Urinary bladder (tissue), 4 donors: ENCODE measurements at places on chromosomes 12 and 14. TPM values are rescaled to one million over a fixed set of nuclear protein-coding genes. Genes with fewer than 3 reads are reported as not detected.

DNA sequence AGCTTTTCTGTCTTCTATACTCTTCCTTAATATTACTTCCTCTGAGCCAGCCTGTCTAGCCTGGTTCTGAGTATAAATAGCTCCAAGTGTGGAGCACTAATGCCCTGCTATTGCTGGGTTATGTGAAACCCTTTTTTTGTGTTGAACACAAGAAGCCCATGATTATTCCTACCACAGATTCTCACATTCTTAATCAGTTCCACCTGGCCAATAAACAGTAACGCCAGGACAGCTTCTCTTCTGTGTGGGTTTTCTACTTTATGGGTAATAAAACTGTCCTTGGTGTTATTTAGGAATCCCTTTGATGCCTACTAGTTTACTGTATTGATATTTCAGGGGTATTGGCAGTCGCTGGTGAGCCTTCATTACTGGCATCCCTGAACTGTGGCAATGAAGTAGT is 48.9 kb upstream of the LRIG3 start:
- DNase-seq: no peak

The RND1 gene
- total RNA-seq: 0.53 TPM

GRCh38 chr12:54216797-54217661 is 28.2 kb upstream of the SMUG1 start:
- peak; percentile 83 for DNase-seq

GRCh38 chr12:47757840-47758583 is 668 bp downstream of the RAPGEF3 start:
- DNase-seq: no peak

- DNase-seq: no peak
Observed at GRCh38 chr14:86574051-86574777, 1044.3 kb downstream of the FLRT2 start.

The PLEKHG7 gene
- 0.37 TPM for total RNA-seq

The SLC4A8 gene
- 2.9 TPM for total RNA-seq

The BICDL1 gene
- 2.4 TPM for total RNA-seq

GRCh38 chr12:51636581-51636980 is 45.5 kb downstream of the SCN8A start:
- DNase-seq: no peak

The LTB4R gene
- total RNA-seq: 2.3 TPM

GRCh38 chr12:16350682-16351081 is 3.2 kb downstream of the MGST1 start:
- no peak for DNase-seq

- no peak for DNase-seq
Observed at GRCh38 chr14:94823556-94824341, 53.8 kb upstream of the GSC start.

DNA sequence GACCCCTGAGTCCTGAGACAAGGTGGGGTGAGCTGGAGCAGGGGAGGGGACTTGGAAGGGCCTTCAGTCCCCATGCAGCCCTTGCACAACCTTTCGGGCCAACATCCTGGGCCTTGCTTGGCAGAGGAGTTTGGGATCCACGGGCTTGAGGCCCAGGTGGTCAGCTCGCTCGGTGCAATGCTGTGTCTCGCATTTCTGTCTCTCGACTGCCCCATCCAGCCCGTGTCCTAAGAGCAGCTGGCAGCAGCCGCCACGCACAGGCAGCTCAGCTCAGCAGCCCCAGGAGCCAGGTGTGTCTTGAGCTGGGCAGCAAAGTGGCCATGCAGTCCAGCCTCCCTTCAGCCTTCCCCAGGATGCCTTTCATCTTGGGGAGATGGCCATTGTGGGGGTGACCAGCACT is 10.8 kb downstream of the PACS2 start:
- DNase-seq: no peak

The CLEC2A gene
- not detected for total RNA-seq

DNA sequence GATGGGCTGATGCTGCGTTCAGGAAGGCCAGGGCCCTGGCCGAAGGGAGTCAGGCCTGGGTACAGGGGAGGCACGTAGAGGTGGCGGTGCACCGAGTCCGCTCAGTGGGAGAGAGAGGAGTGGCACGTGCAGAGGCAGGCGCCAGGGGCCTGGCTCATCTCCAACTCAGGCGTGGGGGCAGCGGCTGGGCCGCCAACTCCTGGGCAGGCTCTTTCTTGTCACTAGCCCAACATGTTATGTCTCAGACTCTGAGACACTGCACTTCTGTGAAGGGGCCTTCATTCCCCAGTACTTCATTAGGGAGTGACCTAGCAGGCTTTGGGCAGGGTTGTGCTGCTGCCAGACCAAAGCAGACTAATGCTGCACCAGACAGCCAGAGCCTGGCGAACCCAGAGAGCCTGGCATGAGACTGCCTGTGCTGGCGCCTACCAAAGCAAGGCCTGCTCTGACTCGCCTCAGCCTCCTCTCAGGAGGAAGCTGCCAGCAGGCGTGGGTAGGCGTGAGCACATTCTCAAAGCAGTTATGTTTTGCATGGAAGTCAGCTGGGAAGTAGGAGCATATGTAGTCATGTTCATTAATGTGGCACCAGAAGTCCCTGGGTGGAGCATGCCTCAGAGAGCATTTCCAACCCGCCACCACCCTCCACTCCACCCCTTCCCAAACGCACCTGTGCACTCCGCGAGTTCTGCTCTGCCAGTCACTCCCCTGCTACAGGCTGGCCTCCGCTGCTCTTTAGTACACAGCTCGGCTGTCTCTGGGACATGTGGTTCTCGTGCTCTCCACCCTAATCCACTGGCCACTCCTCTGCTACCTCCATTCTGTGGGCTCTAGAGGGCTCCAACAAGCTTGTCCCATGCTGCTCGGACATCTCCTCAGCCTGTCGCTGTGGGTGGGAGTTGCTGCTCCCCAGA is 9.7 kb downstream of the CKB start:
- peak; percentile 69 for DNase-seq

The OTX2 gene
- not detected for total RNA-seq

The RPGRIP1 gene
- total RNA-seq: 0.48 TPM

The PLA2G1B gene
- total RNA-seq: 0.90 TPM

GRCh38 chr14:96176811-96177211 is 27.8 kb upstream of the BDKRB2 start:
- peak; percentile 28 for DNase-seq

GRCh38 chr14:28774764-28775735 is 8.5 kb downstream of the FOXG1 start:
- DNase-seq: no peak

DNA sequence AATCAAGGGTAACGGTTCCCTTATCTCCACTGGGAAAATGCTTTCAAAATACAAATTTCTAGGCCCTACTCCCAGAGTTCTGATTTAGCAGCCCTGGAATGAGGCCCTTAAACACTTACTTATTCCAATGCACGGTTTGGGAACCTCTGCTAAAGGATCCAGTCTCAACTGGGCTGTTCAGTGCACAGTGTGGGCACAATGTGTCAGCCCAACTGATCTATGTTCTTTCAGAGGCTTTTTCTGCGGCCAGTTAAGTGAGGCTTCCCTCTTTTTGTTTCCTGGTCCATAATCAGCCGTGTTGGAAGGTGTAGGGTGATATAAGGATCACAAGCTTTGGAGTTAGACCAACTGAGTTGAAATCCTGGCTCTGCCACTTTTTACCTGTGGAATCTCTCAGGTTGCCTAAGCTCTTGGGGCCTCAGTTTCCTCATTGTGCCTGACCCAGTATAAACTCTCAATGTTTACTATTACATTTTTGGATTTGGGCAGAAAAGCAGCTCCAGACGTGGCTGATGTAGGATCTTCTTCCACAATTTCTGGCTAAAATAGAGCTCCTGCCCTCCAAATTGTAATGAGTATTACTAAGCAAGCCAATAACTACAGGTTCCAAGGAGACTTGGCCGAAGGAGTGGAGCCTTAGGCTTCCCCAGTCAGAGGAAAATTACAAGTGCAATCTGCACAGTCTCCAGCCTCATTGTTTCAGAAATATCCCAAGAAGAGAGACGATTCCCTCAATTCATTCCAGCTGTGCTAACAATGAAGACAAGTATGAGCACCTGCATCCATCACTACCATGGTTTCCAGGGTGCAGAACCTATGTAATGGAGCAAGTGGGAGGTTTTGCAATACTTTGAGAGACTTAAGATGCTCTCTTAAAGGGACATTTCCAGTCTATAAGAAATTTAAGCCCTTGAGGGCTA is 2.3 kb upstream of the ANGEL1 start:
- DNase-seq: no peak

GRCh38 chr14:96104469-96105057 is 65.4 kb downstream of the C14orf132 start:
- no peak for DNase-seq

GRCh38 chr12:67650388-67651131 is 2.0 kb downstream of the DYRK2 start:
- DNase-seq: peak; percentile 47

- no peak for DNase-seq
Observed at GRCh38 chr12:92504594-92504981, 198.2 kb upstream of the PLEKHG7 start.

DNA sequence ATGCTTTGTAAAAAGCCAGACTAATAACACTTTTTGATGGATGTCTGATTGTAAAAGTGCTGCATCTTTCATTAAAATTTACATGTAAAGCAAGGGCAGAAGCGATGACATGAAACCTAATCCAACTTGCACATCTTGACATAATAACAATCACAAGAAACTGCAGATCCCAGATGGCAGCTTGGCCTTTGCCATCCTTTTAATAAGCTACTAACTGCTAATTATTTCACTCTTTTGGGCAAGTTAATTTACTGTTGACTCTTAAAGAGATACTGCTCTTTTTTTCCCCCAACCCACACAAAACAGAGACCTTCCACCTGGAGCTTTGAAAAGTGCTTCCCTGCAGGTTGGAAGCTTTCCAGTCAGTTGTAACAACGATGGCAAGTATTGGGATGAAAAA is 137.5 kb downstream of the NRXN3 start:
- DNase-seq: no peak

GRCh38 chr12:43551971-43552559 is at the start of gene ADAMTS20:
Gene ADAMTS20, minus strand, starts transcription at chr12:43552203. Its CDS starts 282 bp downstream, at chr12:43551921.
- DNase-seq: peak; percentile 10

DNA sequence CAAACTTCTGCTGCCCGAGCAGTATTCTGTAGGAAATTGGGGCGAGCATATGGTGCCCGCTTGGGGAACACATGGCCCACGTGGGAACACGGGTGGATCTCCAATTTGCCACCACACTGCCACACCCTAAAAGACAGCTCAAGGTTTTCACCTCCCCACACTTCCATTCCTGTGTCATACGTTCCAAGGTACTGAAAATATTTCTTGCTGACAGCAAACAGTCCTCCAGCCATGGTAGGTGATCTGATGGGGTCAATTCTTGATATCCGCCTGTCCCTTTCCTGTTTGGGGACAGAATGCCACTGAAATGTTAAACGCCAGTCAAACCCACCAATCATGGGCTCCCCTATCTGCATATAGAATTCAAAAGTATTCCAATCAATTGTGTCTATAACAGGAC is 1.2 kb downstream of the GALNT4 start:
- no peak for DNase-seq

GRCh38 chr12:12561371-12562015 is 1.2 kb downstream of the DUSP16 start:
- no peak for DNase-seq

DNA sequence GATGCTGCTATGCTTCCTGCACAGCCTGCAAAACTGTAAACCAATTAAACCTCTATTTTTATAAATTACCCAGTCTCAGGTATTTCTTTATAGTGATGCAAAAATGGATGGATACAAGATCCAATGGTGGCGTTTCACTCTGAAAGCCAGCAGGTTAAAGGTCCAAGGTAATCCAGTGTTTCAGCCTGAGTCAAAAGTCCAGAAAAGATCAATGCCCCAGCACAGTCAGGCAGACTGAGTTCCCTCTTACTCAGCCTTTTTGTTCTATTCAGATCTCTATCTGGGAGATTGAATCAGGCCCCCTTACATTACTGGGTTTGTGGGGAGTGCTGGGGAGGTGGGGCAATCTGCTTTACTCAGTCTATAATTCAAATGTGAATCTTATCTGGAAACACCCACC is 464.5 kb downstream of the GXYLT1 start:
- no peak for DNase-seq

- DNase-seq: no peak
Observed at GRCh38 chr12:130800312-130800711, 38.7 kb downstream of the STX2 start.

The LIN7A gene
- total RNA-seq: 31.2 TPM

GRCh38 chr12:100058482-100059029 is 73.8 kb upstream of the ANKS1B start:
- DNase-seq: no peak

DNA sequence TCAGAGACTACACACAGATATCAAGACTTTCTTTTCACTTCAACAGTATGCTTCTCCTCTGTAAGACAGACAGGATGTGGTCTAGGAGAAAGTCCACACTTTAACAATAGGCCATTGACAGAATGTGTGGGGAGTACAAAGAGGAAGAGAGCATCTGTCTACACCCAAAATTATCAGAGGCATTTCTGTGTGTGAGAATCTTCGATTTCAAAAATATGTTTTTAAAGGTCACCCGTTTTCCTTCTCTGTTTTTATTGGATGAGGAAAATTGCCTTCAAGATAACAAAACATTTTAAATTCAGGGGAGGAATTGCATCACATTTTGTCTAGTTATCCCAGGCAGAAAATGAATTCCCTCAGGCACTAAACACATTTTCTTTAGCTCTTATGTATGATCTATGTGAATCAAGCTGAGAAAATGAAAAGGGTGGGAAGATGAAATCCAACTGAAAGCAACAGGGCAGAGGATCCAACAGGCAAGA is 16.4 kb downstream of the NAV3 start:
- no peak for DNase-seq

The TMEM229B gene
- 3.0 TPM for total RNA-seq

GRCh38 chr12:19223695-19224094 is 94.2 kb downstream of the PLEKHA5 start:
- no peak for DNase-seq

GRCh38 chr14:68088451-68088854 is 268.9 kb downstream of the RAD51B start:
- no peak for DNase-seq

The OR6C2 gene
- total RNA-seq: 0.42 TPM

The ZDHHC22 gene
- total RNA-seq: 0.16 TPM

The OR4E2 gene
- not detected for total RNA-seq

GRCh38 chr12:10354502-10354901 is 35.3 kb downstream of the KLRK1 start:
- DNase-seq: no peak

The KLHDC1 gene
- 21.6 TPM for total RNA-seq

The KLRC2 gene
- total RNA-seq: 0.37 TPM

The CDCA4 gene
- total RNA-seq: 20.4 TPM

DNA sequence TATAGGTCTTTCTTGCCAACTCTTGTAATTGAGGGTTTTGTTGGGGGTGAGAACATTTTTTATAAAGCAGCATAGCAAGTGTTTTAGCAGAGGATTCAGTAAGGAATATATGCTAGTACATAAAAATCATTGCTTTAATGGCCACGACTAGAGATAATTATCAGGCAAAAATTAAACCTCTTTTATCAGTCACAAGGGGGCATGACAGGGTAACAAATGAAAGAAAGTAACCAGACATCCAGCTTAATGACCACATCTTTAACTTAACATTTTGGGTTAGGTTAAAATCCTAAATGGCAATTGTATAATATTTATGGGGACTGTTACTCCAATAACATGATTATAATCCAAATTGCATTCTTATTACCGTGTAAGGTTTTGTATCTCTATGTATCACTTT is 119.6 kb downstream of the LRRIQ1 start:
- DNase-seq: no peak

The RPS6KL1 gene
- 2.4 TPM for total RNA-seq
